Stimulated activated CD8-positive, alpha-beta memory T cell treated with anti-CD3 and anti-CD28 coated beads, Interleukin-4, amount 100 ng/mL, for 1 hour (primary cell): ENCODE measurements at places on chromosomes 7 and 10.

DNA sequence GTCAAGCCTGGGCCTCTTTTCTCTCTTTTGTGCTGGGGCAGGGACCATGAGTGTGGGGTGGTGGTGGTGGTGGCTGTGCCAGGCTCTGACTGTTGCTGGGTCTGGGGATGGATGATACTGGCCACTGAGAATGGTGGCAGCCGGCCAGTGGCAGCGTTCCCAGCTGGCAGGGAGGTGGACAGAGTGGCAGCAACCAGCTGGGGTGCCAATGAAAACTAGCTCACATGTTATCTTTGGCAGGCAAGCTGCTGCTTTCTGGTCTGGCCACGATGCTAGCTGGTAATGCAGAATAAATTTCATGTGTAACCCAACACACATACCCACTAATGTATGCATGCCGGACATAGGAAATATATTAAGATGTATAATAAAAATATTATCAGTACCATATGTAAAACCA lies 95.0 kb upstream of the SLC26A5 start:
- no peak for DNase-seq

GRCh38 chr10:75049316-75050148 lies 61.9 kb upstream of the SAMD8 start:
- DNase-seq, result no peak

GRCh38 chr10:49050906-49051305 lies 64.4 kb downstream of the VSTM4 start:
- no peak for DNase-seq

DNA sequence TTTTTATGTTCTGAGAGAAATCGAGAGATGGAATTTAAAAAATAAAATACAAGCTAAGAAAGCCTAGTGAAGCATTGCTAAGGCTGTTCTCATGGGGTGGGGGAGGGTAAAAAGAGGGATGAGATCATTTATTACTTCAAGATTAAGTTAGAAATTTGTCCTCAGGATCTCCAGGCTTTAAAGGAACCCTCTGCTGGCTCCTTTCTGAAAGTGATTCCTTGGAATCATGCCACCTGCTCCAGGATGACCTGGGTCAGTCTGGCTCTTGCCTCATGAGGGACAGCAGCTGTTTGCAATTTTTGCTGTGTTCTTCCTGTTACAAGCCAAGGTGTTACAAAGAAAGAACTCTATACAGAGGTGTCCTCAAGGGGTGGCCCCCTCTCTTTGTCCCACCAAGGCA lies 69.8 kb downstream of the CDK1 start:
- DNase-seq, result no peak

GRCh38 chr7:41336455-41336952 lies 366.4 kb downstream of the INHBA start:
- no peak for DNase-seq

GRCh38 chr7:2940466-2940865 lies 96.4 kb upstream of the GNA12 start:
- no peak for DNase-seq

GRCh38 chr10:101354328-101355071 lies 535 bp downstream of the BTRC start:
- DNase-seq, result peak; percentile 1

GRCh38 chr7:155791214-155791737 lies 21.0 kb downstream of the SHH start:
- no peak for DNase-seq

DNA sequence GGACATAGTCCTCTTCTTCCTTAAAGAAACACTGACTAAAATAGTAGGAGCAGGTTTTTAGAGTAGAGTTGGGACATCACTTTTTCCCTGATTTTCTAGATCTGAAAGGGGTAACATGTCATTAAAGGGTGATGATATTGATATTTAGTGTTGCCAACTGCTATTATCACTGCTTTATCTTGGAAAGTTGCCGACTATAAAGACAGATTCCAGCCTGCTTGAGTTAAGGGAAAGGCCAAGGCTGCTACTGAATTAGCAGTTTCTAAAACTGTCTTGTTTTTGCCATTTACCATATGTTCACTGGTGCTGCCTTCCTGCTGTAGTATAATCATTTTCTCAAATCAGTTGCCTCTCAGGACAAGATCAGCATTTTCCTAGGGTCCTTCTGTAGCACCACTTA lies 29.7 kb downstream of the AP3M1 start:
- DNase-seq, result no peak

DNA sequence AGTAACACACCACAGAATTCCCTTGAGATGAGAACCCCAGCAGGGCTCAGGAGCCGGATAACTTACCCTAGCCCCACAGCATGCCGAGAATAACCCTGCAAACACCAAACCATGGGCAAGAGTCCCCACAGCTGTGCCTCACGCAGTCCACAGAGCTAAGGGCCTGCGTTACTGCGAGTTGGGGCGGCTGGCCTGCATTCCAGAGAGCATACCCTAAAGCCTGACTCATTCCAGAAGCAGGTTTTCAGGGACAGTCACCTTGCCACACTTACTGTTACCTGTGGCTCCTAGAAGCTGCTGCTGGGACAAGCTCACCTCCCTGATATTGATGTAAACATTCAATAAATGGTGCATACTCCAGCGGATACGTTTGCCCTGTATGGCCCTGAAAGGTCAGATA lies 18.6 kb downstream of the FGFR2 start:
- no peak for DNase-seq

DNA sequence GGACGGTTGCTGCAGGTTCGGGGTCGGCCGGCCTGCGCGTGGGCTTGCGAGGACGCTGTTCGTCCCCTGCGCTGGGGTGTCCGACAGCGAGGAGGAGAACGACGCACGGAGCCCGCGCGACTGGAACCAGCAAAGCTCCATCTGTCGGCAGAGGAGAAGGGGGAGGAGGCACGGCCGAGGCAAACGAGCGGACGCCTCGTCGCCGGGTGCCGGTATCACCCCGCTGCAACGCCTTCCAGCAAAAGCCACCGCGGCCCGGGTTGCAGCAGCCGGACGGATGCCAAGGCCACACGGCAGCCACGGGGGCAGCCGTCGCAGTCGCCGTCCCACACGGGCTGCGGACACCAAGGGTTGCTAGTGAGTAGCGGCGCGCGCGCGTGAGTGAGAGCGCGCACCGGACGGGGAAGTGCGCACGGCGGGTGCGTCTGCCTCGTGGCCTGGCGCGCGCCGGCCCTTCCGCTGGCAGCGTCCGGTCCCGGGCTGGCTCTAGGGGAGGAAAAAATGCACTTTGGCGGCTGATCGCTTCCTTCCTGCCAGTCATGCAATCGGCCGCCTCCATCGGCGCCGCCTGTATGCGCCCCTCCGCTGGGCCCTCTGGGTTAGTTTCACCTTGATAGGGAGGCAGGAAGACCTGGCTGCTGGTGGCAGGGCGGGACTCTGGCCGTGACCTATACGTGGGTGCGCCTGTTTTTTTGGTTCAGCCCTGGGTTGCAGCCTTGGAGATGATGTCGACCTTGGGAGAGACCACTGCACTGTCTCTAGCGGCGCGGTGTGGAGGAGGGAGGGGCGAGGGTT lies 434 bp downstream of the STAMBPL1 start:
- DNase-seq, result peak; percentile 36

- no peak for DNase-seq
Measured at GRCh38 chr10:103983367-103983911, 16.5 kb downstream of the SLK start.

DNA sequence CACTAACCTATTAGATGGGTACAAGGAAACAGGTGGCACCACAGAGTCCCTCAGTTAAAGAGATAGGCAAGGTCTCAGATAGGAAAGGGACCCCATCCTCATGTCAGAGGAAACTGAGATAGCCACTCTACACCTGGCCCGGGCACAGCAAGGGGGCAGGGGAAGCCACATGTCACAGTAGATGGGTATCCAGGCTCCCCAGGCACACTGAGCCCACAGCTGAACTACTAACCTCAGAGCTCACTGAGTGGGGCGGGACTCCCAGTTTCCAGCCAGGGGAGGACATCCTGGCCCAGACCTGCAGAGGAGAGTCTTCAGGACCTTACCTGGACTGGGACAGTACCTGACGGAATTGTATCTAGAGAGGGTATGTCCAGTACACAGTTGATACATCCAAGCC lies 3.7 kb upstream of the CDHR1 start:
- no peak for DNase-seq

DNA sequence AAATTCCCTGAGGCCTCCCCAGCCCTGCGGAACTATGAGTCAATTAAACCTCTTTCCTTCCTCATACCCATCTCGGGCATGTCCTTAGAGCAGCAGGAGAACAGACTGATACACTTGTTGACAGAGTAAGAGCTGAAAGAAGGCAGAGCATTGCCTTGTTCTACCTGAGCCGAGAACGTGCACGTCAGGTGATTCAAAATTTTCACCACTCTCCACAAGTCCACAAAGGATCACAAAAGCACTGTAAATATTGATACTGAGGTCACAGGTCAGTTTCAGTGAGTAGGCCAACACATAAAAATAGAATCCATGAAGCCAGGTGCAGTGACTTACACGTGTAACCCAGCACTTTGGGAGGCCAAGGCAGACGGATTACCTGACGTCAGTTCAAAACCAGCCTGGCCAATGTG lies 27.8 kb downstream of the DCLRE1C start:
- no peak for DNase-seq

GRCh38 chr7:37181550-37181932 lies 267.1 kb downstream of the ELMO1 start:
- no peak for DNase-seq

DNA sequence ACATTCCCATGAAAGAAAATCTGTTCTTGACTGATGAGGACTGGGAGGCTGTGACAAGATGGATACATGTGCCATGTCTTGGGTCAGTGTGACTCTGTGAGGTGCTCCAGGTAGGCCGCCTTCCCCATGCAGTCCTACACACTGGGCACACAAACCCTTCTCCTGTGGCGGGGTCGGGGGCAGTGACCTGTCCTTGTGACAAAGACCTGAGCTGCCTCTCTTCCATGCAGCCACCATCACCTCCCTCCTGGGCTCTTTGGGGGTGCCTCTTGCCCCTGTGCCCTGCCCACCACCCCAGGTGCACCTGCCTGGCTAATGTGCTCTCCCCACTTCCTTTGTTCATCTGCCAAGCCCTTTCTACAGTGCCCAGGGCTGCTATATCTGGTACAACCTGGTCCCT lies 35.7 kb upstream of the DMBT1 start:
- DNase-seq, result no peak
